ENCODE measurements at places on chromosomes 7 and 10.

- no peak for DNase-seq
Measured at GRCh38 chr7:67771846-67772605, 775.4 kb downstream of the TYW1 start.

DNA sequence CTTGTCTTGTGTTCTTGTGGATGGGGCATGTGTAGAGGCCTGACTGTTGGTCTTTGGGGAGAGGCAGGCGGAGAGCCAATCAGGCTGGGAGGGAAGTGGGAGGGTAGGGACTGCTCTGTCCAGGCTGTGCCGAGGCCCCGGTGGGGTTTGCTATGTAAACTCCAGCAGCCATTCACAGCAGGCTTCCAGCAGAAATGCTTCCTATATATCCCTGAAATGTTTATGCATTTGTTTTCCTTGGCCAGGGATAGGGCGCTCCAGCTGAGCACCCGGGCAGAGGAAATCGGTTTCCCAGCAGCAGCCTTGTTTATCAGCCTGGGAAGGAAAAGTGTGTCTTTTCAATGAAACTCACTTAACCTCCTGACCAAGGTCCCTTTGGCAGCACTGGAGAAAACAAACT, 18.3 kb upstream of the AQP1 start:
- peak; percentile 77 for DNase-seq

- DNase-seq: peak; percentile 69
Measured at GRCh38 chr10:131453721-131454634, 142.5 kb upstream of the TCERG1L start.

- peak; percentile 37 for DNase-seq
Measured at GRCh38 chr7:38274486-38274885, 1.1 kb upstream of the TARP start.

Measured in fibroblast of skin of scalp (primary cell).